ENCODE measurements at places on chromosomes 3 and 15. TPM values are rescaled to one million over a fixed set of nuclear protein-coding genes. Genes with fewer than 3 reads are reported as not detected.
A peak's percentile ranks its signal among the peaks of the same experiment; 100 is the strongest.

DNA sequence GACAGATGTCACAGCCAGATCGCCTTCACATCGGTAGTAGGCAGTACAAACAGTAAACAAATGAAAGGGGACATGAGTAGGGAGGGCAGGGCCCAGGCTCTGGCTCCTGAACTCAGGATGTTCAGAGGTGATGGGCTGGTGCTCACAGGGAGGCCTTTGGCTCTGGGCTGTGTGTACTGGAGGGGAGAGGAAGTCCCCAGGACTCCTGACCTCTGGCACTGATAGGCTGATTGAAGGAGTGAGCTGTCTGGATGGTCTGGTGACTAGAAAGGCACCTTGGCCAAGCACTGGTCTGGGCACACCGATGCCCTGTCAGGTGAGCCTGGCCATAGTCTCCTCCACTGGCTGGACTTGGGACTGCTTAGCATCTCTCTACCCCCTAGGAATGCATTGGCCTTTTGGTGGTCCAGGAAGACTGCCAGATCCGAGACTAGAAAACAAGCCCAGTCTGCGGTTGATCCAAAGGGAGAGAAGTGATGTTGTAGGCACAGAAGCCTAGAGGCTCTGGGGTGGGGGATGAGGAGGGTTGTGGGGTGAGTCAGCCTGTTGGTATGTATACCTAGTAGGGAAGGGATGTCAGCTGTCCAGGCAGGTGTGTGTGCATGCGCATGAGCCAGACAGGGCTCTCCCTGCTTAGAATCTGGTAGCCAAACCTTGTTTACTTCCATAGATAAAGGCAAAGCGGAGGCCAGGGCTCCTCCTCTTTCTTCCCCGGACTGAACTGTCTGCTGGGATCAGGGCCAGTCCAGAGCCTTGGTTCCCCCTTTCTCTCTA lies 1.9 kb downstream of the SPINT1 start:
- no peak for DNase-seq

GRCh38 chr15:28123408-28124023 lies 24.4 kb upstream of the OCA2 start:
- peak; percentile 88 for DNase-seq

GPR149 gene
- total RNA-seq = not detected

GRCh38 chr3:31250116-31250777 lies 282.5 kb upstream of the STT3B start:
- no peak for DNase-seq

AGBL1 gene
- 0.21 TPM for total RNA-seq
